ENCODE measurements at places on chromosomes 4 and X.

GRCh38 chrX:66918511-66918910 is 279.6 kb upstream of the EDA2R start:
- DNase-seq: no peak

DNA sequence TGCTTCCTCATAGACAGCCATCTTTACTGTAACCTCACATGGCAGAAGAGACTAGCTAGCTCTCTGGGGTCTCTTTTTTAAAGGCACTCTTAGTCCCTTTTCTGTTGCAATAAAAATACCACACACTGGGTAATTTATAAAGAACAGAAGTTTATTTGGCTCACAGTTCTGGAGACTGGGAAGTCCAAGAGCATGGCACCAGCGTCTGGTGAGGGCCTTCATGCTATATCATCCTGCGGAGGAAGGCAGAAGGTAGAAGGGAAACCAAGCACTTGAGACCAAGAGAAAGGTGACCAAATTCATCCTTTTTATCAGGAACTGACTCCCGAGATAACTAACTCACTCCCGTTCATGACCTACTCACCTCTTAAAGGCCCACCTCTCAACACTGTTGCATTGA is 5.4 kb upstream of the ANXA5 start:
- no peak for DNase-seq

GRCh38 chrX:76148041-76148665 is 24.7 kb upstream of the PBDC1 start:
- no peak for DNase-seq

DNA sequence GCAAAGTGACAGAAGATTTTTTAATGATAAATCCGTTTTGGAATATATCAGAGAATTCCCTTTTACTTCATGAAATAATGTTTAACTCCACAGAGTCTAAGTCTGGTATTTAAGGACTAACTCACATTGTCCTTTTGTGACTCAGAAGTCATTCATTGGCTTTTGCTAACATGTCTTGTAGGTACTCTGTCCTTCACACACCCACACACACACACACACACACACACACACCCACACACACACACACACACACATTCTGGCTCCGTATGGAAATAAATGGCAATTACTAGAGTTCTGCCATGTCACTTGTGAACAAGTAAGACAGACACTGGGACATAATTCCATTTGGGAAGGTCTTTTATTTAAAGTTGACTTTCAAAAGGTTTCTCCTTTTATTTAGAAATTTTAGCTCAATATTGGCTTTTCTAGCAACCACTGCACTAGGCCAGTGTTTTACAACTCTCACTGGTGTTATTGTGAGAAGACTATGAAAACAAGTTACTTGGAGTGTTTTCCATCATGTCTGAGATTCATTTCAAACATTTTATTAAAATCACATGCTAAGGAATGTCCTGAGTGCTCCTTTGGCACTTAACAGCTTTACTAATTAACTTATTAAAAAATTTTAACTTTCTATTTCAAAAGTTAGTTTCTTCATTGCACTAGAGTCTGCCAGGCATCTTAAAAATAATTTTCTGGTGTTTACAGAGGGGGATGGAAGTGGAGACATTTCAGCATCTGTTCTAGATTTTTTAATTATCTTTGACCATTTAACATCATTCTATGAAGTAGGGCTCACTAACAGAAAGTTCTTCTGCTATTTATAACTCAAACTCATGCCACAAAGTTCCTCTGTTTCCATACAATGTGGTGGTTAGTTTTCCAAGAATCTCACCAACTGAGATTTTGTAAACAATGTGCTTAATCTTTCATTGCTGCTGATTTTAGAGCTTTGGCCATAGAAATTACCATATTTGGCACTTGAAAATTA is 240.3 kb upstream of the GPC4 start:
- DNase-seq: no peak

- no peak for DNase-seq
Measured at GRCh38 chr4:174377613-174378012, 93.9 kb downstream of the CEP44 start.

- DNase-seq: no peak
Measured at GRCh38 chrX:33969105-33969504, 163.0 kb downstream of the FAM47A start.

DNA sequence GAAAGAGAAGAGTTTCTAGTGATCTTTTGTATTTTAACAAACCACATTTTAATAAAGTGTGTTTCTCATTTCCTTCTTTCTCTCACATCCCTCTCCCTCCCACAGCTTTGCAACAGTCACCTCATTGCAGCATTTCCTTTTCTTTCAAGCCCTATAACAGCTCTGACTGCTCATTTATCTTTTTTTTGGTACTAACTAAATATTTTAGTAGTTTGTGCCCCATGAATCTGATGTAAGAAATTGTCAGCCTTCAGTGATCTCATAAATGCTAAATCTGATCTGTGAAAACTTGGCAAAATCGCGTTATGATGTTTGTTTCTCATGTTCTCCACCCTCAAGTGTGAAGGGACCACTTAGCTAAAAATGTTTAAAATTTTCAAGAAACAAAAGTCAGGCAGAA is 258.5 kb upstream of the SLIT2 start:
- no peak for DNase-seq

- DNase-seq: no peak
Measured at GRCh38 chr4:24595659-24596058, 11.3 kb upstream of the DHX15 start.

DNA sequence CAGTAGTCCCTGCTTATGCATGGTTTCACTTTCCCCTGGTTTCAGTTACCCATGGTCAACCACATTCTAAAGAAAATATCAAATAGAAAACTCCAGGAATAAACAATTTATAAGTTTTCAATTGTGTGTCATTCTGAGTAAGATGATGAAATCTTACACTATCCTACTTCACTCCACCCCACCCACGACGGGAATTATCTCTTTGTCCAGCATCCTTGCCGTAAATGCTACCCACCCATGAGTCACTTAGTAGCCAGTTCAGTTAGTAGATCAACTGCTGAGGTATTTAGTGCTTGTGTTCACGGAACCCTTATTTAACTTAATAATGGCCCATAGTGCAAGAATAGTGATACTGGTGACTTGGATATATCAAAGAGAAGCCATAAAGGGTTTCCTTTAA is 91.4 kb downstream of the KLHL13 start:
- no peak for DNase-seq

DNA sequence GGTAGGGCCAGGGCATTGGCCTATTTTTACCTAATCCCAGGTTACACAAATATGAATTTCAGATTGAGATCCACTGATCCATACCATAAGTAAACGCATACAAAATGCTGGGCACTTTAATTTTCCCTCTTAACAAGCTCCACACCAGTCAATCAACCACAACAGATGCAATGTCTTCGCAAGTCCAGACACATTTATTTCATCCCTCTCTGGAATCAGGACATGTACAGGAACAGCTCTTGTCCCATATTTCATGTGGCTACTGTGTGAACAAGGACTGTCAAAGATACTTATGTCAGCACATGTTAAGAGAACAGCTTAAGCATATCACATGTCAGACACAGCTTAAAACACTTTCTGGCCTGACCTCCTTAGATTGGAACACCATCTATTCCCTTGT is 145.9 kb downstream of the PPP3CA start:
- DNase-seq: no peak

DNA sequence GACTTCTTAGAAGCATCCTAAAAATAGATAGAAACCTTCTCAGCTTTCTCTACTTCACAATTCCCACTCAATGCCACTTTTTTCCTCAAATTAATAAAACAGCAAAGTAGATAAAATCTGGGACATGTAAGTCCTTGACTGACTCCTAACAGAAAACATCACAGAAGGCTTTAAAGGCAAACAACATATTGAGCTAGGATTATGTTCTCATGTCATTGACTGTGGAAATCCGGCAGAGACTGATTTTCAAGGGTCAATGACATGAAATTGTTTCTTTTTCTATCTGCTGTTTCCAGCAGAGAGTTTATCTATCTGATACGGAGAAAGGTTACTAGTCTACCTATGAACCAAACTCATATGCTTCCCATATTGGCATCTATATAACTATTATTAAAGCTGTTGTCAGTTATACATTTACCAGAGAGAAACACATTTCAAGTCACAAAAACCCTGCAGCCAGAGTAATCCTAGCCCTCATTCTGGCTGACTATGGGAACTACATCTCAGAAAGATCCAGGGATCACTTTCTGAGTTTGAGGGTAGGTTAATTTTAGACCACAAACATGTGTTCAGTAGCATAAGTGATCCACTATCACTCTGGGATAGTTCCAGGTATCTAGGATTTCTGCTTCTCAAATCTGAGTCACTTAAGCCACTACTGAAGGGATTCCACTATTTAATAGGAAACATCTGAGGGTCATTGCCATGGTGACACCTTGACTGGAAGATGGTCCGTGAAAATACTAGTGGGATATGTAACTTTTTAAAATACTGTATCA is 147.6 kb downstream of the PPP3CA start:
- no peak for DNase-seq

DNA sequence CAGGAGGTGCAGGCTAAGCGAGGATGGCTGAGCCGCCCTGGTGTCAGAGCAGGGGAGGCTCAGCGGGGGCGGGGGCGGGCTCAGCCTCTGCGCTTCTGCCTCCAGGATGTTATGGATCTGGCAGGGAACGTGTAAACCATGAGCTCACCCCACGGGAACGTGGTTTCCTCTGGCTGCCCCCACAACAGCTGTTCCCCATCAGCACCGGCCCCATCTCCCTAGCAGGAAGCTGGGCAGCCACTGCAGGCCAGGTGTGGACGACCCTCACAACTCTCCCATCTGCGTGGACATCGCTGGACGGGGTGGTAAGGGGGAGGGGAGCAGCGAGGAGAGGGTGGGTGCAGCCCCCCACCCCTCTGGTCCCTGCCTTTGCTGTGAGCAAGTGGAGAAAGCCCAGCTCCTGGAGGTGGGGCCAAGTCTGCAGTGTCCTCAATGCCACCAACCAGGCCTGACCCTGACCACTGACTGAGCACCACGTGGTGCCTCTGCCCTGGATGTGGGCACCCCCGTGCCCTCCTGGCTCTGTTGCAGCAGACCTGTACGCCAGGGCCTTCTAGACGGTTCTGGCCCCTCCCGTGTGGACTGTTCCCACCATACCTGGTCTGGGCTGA is 28.1 kb upstream of the SPON2 start:
- DNase-seq: no peak

- no peak for DNase-seq
Measured at GRCh38 chr4:69025191-69025998, 70.9 kb upstream of the UGT2B7 start.

- DNase-seq: no peak
Measured at GRCh38 chr4:14835708-14836425, 166.4 kb upstream of the CPEB2 start.

DNA sequence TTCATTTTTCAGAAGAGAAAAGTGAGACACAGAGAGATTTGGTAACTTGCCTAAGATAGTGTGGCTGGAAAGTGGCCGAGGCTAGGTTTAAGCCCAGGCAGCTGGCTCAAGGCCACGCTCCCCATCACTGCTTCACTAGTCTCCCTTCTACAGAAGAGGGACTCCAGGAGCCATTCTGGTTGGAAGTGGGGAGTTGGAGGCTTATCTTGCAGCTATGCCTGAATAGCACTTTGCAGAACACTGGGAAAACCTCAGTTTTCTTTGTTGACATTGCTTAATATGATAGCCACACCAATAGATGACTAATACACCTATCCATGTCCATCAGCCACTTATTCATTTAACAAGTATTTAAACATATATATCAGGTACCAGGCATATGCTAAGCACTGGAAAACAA is 18.5 kb downstream of the LRRC66 start:
- DNase-seq: no peak

DNA sequence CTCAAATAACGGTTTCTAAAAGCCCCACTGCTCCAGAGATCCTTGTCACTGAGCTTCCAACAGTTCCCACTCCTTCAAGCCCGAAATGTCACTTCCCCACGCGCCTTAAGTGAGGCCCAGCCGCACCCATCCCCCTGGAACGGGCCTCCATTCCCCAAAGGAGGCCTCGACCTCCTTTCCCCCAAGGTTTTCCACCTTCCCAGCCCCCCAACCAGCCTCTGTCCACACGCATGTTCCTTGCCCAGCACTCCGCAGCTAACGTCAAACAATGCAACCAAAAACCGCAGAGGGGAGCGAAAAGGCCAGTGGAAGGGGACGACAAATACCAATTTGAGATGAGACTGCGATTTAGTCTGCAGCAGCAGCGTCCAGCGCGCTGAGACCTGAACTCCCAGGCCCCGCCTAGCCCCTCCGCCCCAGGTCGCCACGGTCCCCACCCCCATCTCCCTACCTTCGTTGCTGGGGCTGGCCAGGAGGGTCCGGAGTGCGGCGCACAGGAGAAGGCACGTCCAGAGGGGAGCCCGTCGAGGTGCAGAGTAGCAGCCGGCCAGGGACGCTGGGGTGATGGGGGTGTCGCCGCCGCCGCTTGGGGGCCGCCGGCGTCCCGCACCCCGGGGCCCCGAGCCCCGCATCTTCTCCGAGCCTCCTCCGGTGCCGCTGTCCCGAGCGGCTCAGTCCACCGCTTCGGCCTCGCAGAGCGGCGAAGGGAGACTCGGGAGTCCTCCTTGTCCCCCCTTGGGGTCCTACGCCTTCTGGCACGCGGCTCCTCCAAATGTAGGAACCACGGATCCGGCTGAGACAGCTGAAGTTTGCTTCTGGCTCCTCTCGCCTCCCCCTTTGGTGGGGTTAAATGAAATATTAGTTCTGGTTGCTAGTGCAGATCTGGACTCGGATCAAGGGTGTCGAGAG is 924 bp downstream of the EPHA5 start:
- DNase-seq: no peak

DNA sequence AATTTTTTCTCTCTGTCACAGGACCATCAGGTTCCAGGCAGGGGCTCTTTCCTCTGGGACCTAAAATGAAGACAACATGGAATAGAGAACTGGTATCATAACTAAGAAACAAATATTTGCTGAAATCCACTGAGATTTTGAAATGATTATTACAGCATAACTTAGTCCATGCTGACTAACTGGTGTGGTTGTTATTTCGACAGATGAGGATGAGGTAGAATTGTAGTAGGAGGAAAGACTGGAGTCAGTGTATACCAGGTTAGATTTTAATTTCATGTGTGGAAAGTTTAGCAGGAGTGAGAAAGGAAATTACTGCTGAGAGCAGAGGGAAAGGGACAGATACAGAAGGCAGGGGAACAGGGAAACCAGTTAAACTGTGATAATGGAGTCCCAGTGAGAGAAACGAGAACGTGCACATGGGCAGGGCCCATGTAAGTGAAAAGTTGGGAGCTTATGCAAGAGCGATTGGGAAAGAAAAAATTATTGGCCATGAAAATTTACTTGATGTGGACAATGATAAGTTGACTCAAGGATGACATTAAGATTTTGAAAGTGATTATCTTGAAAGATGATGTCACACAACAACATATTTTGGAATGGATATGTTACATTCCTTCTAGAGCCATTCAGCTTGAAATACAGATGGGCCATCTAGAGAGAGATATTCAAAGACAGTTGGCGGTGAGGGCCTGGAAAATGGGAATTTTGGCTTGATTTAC is 98.7 kb upstream of the DDIT4L start:
- DNase-seq: no peak

DNA sequence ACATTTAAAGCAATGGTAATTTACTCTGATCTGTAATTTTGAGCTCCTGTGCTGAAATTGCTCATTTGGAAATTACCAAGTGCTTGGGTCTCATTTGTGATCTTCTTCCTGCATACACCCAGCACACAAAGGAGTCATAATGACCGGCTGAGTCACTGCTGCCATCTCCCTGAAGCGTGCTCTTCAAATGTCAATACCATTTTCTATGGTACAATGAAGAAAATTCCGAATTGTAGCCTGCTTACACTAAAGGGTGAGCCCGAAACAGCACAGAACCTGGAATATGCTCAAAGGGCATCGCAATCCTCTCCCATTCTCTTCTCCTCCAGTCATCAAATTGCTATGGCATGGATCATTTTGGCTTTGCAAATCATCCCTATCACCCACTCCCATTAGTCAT is 140.5 kb downstream of the GRIA3 start:
- DNase-seq: no peak

Data from esophagus squamous epithelium (tissue), 5 donors.